NCI-H526 treated with DMSO at 0.1 percent for 48 hours (cell line): ENCODE measurements at places on chromosomes 7 and 10.

DNA sequence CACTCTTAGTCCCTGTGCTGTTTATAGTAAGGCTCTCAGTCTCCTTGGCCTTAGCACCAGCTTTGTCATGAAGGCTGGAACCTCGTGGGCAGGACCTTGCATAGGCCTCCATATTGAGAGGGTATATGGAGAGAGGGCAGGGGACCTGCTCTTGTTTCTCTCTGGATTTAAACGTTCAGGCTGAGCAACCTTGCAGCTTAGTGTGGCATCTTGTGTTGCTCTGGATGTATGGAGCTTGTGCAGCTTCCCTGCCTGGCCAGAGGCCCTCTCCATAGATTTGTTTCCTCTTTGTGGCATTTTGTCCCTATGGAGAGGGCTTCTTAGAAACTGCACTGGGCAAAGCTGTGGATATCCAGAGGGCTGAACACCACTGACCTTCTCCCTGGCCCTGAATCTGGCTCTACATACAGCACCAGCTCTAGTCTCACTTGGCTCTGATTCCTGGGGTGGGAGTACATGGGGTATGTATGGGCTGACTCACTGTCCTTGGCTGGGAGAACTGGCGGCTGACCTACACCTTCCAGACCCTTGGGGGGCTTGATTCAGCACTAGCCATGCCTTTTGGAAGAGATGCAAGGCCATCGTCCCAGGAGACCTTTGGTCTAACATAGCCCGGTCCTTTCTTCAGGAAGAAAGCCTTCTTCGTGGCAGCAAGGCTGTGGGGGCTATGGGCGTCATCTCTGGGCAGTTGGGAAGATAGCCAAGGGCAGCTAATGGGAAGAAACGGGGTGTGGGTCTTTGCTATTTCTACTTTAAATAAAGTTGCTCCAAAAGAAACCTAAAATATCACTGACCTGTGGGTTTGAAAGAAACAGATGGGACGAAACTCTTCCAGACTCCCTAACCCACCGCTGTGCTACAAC, 30.5 kb downstream of the ITPRIP start:
- DNase-seq = no peak

DNA sequence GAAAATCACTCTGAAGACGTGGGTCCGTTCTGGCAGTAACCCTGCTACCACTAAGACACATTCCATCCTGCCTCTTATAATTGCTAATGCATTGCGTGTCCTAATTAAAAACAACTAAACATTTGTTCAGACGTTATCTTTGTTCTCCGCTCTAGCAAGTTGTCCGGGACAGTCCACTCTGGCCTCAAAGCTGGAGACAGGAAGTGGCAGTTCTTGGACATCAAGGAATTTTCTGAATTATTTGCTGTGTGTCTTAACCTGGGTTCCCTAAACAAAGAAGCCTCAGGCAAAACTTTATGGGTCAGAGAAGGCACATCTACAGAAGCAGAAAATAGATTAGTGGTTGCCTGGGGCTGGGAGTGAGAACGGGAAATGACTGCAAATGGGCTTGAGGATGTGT, 199.1 kb downstream of the CALN1 start:
- no peak for DNase-seq

DNA sequence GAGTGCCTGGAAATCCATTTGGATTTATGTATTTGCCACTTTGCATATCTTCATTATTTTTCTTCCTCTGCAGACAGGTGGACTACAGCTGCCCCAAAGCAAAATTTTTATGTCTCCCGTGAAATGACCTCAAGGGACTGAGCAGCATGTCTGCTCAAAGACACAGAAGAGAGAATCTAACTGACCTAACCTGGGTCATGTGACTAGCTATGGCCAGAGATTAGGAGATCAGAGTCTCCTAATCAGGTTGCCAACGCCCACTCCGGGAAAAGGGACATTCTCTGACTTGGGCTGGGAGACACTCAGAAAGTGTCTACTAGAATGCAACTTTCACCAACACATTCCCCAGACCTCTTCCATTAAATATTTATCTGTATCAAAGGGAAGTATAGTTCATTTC, 2.5 kb upstream of the BAMBI start:
- no peak for DNase-seq

- DNase-seq = no peak
These were observed 10.9 kb downstream of the OR9A2 start for GRCh38 chr7:143015926-143016490.

- no peak for DNase-seq
These were observed 46.4 kb upstream of the ATRNL1 start for GRCh38 chr10:115046686-115047236.

DNA sequence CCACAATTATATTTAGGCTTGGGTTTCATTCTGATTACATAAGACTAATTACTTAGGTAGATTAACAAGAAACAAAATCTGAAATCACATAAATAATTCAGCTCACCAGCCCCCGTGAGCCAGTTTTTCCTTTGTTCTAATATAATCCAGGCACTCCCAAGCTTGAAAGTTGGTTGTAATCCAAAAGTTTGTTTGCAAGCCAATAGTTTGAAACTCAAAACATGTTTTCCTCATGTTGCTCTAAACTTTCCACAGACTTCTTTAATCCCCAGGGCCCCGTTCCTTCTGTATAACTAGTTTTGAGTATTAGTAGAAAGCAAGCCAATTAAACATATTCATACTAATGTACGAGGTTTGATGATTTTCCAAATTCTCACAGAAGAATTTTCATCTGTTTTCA, 56.1 kb downstream of the SP8 start:
- DNase-seq = no peak

DNA sequence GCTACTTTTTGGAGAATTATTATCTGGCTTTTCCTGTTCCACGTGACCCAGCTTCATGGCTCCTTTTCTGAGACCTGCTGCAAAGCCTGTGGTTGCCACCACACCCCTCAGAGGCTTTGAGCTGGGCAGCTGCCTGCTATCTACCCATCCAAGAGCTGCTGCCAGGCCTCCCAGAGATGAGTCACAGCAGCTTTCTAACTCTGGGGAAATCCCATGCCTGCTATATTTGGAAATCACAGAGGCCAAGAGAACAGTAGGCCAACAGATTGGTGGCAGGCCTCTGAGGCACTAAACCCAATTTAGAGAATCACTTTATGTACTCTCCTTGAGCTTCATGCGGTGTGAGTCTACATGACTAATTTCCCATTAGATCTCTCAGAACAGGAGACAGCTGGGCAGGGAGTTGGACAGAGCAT, 35.2 kb downstream of the SGCE start:
- no peak for DNase-seq

- DNase-seq = peak; percentile 54
These were observed 53.1 kb downstream of the TEX36 start for GRCh38 chr10:125629758-125630376.

DNA sequence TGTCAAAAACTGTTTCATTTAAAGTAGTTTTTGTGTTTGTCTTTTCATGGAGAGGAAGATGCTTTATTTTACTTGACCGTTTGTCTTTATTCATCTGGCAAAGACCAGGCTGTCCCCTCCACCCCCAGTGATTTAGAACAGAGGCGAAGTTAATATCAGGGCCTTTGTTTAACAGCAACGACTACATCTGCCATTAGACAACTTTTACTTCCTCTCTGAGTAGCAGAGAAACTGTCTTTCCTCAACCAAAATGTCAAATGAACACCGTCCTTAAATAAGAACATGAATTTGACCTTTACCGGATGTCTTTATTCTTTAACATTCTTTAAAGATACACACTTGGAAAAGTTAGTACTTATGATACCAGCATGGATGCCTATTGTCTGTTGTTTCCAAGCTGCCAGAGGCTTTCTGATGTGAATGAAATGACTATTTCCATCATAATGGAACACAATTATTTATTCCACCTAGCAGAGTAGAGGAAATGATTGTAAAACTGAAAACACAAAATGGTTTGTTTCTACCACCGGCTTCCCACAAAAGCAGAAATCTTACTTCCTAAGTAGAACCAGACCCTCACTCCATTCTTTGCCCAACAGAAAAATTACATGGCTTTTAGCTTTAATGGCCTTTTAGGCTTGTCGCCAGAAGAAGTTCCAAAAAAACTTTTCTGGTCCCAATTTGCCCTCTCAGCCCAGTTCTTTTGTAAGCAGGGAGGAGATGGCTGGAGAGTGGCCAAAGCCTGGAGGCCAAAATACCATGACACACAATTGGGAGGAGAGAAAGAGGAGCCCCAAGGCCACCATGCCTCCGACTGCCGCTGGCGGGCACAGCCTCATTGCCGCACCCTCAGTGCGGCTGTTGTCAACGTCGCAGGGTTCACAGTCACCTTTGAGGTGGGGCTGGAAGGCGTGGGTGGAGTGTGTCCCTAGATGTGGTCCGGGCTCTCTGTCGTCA, 168.5 kb downstream of the TEX36 start:
- DNase-seq = no peak

- DNase-seq = no peak
These were observed 54.1 kb downstream of the UBE2H start for GRCh38 chr7:129898502-129899160.

GRCh38 chr10:44713307-44713706, 197.8 kb upstream of the TMEM72 start:
- DNase-seq = no peak

DNA sequence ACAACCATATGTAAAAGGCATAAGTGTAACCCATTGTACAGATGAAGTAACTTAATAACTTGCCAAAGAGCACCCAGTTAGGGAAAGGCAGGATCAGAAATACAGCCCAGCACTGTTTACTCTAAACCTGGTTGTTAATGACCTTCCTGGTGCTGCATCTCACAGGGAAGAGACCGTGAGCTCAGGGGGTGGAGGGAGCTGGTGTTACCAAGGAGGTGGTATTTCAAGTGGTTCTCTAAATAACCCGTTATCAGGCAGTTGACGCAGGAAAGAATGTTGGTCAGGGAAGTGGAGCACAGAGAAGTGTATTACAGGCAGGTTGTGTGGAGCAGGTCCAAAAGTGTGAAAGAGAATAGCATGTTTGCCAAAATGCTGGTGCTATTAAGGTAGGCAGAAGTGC, 4.4 kb upstream of the ST7 start:
- no peak for DNase-seq
